ENCODE measurements at places on chromosomes 3 and 15.

DNA sequence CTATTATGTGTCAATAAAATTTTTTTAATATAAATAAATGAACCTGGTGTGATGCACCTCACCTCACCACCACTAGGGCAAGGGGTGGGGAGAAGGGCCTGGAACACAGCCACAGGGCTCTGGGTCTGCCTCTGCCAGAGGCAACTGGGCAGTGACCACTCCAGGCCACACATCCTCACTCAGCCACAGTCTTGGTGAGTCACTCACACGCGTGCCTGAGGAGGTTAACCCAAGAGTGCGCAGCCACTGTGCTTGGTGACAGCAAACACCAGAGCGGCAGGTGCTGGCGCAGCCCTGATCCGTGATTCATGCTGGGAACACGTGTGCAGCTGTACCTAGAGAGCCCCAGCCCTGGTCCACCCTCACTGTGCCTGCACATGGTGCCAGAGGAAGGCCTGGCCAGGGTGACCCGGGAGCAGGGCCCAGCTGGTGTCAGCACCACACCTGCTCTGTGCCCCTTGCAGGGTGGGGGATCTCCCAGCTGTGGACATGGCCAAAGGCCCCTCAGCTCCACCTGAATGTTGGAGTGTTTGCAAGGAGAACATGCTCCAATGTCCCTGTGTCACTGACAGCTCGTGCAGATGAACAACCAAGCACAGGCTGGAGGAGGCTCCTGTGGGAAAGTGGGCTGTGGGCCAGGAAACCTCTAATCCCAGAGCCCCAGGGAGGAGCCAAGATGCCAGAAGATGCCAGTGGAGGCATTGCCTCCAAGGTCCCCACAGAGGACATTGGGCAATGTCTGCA is 2.1 kb downstream of the SLC41A3 start:
- DNase-seq, result no peak

- peak; percentile 17 for DNase-seq
These were observed at the start of gene CELSR3 for GRCh38 chr3:48662753-48663488. Gene CELSR3, minus strand, starts transcription at chr3:48662886. Its CDS starts 252 bp downstream, at chr3:48662634.

DNA sequence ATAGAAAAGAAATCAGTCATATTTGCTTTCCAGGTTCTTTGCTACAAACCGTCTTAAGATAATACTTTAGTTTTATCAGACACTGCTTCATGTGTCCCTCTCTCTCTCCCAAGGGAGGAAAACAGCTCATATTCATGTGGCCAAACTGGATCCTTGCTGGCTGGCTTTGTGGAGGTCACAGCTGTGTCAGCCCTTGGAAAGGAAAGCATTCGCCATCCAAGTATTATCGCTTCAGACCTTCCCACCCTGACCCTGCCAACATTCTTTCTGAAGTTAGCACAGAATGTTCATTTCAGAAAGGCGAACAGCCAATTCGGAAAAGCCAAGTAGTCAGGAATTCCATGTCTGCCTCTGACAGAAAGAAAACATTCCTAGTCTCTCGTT is 213.6 kb downstream of the FEZF2 start:
- DNase-seq, result no peak

GRCh38 chr3:82261013-82261412 is 499.6 kb upstream of the GBE1 start:
- DNase-seq, result no peak

GRCh38 chr15:39624806-39625205 is 43.9 kb downstream of the THBS1 start:
- DNase-seq, result peak; percentile 29

DNA sequence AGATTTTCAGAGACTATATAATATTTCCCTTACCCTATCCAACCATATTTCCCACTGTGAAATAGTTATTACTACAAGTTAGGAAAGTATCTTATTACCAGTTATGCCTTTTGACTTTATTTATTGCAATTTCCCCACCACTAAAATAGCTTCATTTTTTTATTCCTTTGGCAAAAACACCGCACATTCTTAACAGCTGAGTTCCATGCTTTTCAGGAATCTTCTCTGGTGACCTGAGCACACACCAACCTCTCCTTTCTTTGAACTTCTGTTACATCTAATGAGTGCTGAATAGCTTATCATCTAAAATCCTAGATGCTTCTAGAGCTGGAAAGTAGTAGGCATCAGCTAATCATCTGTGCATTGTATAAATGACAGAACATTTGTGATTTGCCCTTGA is 99.1 kb downstream of the UBE2E2 start:
- no peak for DNase-seq

DNA sequence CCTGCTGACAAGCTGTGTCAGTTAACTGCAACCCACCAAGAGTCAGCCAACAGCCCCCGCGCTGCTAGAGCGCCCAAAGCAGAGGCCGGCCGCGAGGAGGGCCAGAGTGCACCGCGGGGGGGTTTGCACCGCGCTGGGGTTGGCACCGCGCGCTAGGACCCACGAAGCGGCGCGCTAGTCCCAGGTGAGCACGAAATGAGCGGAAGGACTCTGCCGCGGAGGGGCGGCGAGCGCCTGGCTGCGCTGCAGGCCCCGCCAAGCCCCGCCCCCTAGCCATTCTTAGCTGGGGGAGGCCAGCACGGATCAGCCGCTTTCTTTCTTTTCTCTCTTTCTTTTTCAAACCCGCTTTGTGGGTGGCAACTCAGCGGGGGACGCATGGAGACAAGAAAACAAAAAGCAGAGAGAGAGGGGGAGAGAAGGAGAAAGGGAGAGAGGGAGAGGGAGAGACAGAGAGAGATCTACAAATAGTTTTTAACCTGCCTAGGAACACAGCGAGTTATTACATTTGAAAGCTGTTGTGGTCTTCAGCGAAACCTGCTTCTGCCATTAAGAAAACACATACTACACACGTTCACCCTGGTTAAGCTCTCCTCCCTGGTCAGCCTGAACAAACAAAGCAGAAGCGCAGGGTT is 6.9 kb upstream of the FOXB1 start:
- DNase-seq, result no peak

DNA sequence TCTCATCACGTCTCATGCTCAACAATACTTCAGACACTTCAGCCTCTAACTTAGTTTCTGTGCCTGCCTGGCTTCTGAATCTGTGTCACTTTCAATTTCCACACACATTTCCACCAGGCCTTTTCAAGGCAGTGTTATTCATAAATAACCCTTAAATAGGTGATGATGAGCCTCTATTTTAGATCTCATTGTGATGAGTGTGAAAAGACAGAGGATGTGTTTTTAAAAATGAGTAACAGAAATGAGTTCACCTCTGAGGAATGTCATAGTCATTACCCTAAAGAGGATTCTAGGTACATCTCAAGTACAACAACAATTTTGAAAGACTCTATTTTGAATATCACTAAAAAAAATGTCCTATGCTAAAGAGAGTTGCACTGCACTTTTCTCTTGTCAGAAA is 64.6 kb downstream of the STAC start:
- no peak for DNase-seq

GRCh38 chr3:173690542-173691180 is 293.1 kb downstream of the NLGN1 start:
- no peak for DNase-seq

DNA sequence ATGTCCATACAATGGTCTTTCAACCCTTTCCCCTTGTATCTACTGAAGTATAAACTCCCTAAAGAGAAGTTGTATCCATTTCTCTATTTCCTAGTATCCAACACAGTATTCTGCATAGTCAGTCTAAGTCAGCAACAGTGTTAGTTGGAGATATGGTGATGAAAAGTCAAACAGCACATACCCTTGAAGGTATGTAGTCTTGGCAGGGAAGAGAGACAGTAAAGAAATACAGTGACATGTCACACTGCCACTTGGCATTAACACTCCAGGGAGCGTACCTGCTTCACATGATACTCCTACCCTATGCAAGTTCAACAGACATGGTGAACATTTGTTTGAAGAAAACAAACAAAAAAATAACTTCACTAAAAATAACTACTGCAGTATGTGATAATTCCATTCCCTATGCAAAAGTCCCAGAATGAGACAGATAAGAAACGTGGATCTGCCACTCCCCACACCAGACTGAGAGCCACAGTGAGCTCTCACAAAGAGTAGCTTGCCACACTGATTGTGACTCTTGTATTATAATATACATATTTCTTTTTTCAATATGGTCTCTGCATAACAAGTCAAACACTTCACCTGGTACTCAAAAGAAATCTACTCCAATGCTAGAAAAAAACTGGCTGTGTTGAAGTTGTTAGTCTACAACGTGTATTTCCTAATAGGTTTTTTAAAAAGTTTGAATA is 5.9 kb downstream of the PDCD10 start:
- no peak for DNase-seq

DNA sequence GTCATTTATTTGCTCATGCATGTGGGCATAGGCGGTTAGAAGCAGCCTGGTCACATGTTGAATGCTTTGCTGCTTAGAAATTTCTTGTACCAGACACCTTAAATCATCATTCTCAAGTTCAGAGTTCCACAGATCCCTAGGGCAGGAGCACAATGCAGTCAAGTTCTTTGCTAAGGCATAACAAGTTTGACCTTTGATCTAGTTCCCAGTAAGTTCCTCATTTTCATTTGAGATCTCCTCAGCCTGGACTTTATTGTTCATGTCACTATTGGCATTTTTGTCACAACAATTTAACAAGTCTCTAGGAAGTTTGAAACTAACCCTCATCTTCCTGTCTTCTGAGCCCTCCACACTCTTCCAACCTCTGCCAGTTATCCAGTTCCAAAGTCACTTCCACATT is 22.8 kb downstream of the HGD start:
- no peak for DNase-seq

- DNase-seq, result no peak
These were observed 7.3 kb downstream of the CCR5AS start for GRCh38 chr3:46399557-46399956.

GRCh38 chr3:114839476-114839875 is 307.6 kb downstream of the ZBTB20 start:
- DNase-seq, result no peak

- no peak for DNase-seq
These were observed 55.7 kb upstream of the ACP3 start for GRCh38 chr3:132261506-132261905.

DNA sequence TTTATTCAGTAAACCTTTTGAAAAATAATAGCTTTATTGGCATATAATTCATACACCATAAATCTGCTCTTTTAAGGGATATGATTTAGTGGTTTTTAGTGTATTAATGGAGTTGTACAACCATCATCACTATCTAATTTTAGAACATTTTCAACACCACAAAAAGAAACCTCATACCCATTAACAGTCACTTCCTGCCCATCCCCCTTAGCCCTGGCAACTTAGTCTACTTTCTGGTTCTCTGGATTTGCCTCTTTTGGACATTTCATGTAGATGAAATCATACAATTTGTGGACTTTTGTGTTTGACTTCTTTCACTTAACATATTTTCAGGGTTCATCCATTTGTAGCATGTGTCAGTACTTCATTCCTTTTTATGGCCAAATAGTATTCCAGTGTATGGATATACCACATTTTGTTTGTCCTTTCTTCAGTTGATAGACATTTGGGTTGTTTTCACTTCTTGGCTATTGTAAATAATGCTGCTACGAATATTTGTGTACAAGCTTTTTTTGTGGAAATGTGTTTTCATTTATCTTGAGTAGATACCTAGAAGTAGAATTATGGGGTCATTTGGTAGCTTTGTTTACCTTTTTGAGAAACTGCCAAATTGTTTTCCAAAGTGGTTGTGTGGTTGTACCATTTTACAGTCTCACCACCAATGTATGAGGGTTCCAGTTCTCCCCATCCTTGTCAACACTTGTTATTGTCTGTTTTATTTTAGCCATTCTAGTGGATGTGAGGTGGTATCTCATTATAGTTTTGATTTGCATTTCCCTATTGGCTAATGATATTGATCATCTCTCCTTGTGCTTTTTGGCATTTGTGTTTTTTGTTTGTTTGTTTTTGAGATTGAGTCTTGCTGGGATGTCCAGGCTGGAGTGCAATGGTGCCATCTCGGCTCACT is 45.8 kb downstream of the SMAD3 start:
- DNase-seq, result no peak

GRCh38 chr15:81911022-81911971 is 134.5 kb downstream of the MEX3B start:
- DNase-seq, result no peak

DNA sequence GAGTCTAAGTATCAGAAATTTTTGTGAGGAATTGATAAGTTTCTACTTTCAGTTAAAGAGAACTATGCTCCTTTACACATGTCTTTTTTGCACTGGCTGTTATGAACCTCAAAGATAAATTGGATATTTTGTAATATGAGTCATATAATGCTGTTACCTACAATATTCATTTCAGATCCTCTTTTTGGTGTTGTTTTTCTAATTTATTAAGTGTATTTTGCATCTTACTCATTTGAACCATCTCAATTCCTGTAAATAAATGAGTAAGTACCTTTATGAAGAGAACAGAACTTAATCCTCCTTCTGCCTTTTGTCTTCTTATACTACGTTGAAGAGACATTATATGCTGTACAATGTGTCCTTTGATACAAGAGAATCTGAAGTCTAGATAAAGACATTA is 74.4 kb downstream of the ZIC1 start:
- no peak for DNase-seq

DNA sequence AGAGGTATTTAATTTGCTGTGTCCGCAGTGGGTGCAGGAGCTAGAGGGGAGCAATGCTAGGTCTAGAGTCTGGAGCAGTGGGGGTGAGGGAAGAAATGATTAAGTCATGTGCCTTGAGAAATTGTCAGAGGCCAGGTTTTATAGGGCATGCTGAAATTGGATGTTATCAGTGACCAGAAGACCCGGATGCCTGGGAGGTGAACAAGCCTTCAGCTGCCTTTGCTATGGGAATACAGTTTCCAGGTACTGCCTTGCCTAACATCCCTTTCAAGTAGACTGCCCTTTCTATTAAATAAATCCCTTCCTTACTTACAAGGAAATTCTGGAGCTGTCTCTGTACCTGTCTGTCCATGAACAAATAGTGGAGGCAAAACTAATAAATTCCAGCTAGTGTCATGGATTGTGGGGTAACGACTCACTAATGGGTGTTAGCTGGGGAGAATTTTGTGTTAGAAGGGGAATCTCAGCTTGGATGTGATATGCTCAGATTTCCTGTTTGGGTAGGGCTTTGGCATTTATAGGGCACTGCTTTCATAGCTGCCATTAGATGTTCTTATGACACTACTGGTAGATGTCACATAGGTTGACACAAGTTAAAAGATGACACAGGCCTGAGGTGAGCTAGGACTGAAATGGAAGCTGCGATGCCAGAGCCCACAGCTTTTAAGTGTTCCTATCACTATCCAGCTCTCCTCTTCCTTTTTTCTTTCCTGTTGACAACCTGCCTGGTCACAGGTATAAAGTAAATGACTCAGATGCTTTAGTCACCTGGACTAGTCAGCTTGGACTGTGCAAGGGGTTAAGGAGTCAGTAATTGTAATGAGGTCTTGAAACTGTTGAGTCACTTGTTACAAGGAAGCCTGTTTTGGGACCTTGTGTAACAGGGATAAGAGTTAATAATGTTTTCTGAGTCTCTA is 21.3 kb downstream of the CHD2 start:
- no peak for DNase-seq

- DNase-seq, result peak; percentile 15
These were observed 25.5 kb downstream of the ASB7 start for GRCh38 chr15:100627789-100628395.
